ENCODE measurements at places on chromosomes 11 and 22.

- no peak for DNase-seq
Observed at GRCh38 chr22:37336579-37336978, 54.3 kb downstream of the CYTH4 start.

DNA sequence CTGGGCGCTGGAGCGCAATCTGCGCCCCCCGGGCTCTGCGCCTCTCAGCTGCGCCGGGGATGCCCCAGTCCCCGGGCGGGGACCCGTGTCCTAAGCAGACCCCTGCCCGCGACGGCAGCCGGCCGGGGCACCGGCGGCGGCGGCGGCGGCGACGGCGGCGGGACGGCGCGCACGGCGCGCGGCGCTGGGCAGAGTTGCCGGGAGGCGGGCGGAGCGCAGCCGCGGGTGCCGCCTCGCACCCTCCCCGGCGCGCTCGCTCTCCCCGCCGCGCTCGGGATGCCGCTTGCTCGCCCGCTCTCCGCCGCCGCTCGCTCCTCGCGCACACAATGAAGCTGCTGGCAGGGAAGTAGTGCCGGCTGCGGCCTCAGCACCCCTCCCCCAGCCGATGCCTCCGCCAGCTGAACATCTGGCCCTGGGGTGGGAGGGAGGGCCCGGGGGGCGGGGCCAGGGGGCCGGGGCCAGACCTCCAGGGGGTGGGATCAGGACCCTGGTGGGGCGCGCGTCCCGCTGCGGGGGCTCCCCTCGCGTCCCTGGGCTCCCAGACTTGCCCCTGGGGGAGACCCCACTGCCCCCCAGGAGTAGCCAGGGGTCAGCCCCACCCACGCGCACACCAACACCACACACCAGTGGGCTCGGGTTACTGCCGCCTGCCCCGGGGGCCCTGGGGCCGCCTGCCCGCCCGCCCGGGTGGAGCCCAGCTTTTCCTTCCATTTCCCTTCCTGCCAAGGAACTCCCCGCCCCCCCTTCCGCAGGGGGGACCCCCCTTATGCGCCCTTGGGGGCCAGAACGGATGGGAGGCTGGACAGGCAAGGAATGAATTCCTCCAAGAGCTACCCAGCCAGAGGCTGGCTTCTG, at the start of gene RCOR2:
Gene RCOR2, minus strand, starts transcription at position 328 of the 855 bp plus-strand sequence. CDS start 708 bp downstream, outside the sequence.
- peak; percentile 94 for DNase-seq

GRCh38 chr11:8097468-8097867, 16.5 kb downstream of the TUB start:
- peak; percentile 7 for DNase-seq

GRCh38 chr11:66472054-66472453, 5.3 kb downstream of the PELI3 start:
- DNase-seq, result no peak

DNA sequence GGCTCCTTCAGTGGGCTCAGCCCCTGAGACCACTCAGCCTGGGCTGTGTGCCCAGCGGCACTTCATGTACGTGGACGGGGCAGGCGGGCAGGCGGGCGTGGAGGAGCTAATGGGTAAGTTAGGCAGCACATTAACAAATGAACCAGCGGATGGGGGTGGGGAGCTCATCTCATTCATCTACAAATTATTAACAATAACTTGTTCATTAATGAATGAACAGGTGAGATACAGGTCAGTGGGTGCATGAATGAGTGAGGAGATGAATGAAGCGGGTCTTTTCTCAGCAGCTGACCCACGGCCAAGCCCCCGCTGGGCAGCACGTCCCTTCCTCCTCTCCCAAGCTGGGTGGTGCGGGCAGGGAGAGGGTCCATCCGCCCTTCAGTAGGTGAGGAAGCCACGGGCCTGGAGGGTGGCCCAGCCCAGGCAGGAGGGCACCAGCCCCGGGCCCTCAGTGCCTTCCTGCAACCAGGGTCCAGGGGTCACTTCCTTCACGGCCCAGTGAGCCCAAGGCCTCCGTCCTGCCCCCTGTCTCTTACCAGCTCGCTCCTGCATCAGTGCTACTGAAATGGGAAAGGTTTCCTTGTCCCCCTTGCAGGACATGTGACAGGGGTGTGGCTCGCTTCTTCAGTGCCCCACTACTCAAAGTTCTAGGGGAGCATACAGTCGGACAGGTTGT, 60.5 kb upstream of the KCNQ1OT1 start:
- no peak for DNase-seq

GRCh38 chr22:27788500-27789288, 12.9 kb downstream of the MN1 start:
- no peak for DNase-seq

All from GM20000 (cell line).